Uterus (tissue), 4 donors: ENCODE measurements at places on chromosomes 3 and 15.

- no peak for DNase-seq
These were observed 21.8 kb upstream of the APEH start for GRCh38 chr3:49652218-49652902.

- DNase-seq, result no peak
These were observed 134.9 kb upstream of the ZBTB20 start for GRCh38 chr3:115281697-115282675.

DNA sequence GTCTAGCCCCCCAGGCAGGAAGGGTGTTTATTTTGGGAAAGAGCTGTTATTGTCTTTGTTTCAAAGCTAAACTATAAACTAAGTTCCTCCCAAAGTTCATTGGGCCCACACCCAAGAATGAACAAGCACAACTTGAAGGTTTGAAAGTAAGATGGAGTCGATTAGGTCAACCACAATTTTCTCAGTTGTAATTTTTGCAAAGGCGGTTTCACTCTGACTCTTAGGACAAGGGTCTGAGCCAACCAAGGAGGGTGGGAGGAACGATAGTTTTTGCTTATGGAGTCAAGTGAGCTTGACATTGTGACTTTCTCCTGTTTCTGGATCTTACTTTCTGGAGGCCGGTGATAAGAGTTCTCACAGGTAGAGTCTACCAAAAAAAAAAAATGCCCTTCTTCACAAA lies 5.8 kb upstream of the ZNF770 start:
- DNase-seq, result no peak

DNA sequence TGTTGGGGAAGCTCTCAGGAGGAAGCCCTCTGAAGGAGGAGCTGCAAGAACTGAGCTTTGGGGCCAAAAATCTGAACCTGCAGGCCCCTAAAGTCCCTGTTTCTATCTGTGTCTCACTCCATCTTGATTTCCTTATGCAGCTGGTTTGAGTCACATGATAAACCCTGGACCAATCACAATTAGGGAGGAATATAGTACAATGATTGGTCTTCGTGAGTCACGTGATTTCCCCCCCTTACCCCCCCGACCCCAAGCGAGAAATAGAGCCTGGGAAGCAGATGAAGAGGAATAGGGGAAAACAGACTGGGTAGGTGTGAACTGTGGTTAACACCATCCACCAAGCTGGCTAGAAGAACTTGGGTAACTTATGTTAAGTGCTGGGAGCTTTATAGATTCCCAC lies 12.9 kb downstream of the CRABP1 start:
- DNase-seq, result no peak

DNA sequence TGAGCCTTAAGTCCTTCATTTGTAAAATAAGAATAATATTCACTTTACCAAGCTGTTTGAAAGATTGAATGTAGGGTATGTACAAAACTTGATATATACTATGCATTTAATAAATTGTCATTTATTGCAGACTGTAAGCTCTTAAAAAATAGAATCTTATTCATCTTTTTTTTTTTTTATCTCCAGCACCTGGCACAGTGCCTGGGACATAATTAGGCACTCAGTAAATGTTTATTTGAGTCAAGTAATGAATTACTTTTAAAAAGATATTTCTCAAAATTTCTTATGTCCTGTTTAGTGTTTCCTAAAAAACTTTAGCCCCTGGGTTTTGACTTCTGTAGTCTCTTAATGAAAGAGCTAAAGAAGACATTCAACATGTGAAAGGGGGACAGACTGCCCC lies 71.7 kb downstream of the TOP2B start:
- DNase-seq, result no peak

DNA sequence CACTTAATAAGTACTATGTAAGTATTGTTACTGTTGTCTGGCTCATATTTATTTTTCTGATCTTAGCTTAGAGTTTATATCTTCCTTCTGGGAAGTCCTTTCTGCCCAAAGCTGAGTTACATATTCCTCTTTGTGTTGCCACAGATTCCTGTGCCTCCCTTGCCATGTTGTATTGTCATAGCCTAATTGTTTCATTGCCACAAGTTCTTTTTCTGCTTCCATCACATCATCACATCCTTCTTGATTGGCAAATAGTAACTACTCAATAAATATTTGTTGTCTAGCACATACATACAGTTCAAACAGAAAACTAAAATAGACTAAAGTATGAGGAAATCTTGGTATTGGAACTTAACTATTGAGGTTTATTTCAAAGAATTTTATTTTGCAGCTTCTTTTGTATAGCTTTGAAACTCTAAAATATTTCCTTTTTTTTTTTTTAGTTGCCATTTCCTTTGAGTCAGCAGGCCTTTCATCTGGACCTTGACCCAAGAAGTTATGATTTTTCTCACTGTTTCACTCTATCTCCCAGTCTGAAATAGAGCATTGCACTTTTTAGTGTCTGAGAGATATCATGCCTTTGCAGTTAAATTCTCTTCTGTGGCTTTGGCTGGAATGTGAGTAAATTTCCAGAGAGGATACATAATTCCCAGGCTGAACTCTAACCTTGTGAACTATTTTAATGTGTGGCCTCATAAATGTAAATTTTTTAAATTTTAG lies 98.2 kb downstream of the ZNF609 start:
- no peak for DNase-seq

GRCh38 chr15:43845421-43845820 lies 18.6 kb downstream of the WDR76 start:
- no peak for DNase-seq

DNA sequence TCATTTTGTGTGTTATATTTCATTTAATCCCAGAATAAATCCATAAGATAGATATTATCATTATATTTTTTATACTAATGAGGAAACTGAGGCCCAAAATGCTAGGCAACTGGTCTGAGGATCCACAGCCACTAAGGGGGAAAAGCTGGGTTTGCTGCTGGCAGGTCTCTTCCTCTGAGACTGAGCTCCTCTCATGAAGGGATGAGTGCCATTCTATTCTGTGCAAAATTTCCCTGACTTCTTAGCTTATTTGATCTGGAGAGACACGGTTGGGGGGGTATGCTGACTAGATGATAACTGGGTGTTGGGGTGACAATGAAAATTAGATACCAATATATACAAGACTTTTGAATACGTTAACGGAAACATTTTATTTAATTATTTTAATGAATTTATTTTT lies 1.9 kb downstream of the GCSAM start:
- DNase-seq, result no peak

- DNase-seq, result peak; percentile 51
These were observed 22.3 kb downstream of the RPSA start for GRCh38 chr3:39428745-39429201.

- no peak for DNase-seq
These were observed 253.3 kb downstream of the MBNL1 start for GRCh38 chr3:152522036-152522435.

GRCh38 chr3:118781232-118781631 lies 253.4 kb downstream of the IGSF11 start:
- DNase-seq, result no peak

DNA sequence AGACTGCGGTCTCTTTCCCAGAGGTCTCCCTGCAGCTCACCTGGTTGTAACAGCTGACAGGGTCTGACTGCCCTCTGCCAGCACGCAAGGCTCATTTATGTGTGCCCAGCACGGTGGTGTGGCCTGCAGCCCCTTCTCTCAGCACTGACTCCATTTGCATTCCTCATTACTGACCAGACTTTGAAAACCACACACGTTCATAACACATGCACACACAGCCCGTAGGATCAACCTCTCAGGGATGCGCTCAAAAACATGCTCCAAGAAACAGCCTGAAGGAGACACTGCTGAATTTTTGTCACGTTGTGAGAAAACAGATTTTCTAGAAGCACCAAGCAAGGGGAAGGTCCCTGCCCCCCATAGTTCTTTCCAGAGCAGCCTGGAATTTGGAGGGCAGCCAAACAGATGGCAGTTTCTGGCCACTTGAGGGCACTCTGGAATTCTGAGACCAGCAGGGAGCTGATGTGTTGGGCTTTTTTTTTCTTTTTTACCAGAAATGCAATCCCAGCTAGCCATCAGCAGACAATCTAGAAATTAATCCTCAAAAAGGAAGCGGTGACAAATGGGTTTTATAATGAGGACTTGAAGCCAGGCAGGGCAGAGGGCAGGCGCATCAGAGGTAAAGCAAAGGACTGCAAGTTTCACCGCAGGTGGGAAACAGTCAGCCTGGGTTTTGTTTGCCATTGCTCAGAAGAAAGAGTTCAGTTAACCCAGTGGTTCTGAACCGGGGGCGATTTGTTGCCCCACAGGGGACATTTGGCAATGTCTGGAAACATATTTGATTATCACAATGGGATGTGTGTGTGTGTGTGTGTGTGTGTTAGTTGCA lies 170.5 kb upstream of the PROK2 start:
- peak; percentile 79 for DNase-seq

DNA sequence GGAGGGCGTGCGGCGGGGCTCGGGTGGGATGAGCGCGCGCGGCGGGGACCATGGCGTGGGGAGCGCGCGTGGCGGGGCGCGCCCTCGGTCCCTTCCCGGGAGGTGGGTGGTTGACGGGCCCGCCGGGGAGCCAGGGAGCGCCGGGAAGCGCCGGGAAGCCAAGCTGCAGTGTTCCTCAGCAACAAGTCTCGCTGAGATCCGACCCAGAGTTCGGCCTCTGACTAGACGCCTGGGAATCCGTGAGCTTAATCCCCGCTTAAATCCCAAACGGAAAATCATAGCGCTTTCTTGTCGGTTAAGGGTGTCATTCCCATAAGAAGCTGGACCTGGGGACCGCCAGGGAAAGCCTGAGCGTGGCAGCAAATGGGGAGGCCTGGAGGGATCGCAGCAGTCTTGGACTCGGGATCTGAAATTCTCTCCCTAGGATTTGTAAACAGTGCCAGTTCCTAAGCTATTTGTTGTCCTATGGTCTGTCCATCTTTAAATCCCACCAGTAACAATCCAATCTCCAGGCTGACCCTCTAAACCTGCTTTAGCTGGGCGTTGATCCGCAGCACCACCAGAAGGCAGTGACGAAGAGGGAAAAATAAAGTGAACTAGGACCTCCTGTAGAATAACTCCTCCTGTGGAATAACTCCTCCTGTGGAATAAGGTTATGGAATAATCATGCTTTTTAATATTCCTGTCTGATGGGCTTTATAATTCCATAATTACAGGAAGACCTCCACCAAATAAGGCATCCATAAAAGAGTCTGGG lies 570 bp upstream of the NEDD4 start:
- no peak for DNase-seq

- DNase-seq, result no peak
These were observed 426.1 kb downstream of the IL5RA start for GRCh38 chr3:2684046-2684445.

- no peak for DNase-seq
These were observed 53.5 kb downstream of the WWTR1 start for GRCh38 chr3:149604125-149604875.

GRCh38 chr15:70270752-70271111 lies 173.0 kb upstream of the TLE3 start:
- no peak for DNase-seq

- no peak for DNase-seq
These were observed 628.5 kb downstream of the GBE1 start for GRCh38 chr3:81132995-81133394.

DNA sequence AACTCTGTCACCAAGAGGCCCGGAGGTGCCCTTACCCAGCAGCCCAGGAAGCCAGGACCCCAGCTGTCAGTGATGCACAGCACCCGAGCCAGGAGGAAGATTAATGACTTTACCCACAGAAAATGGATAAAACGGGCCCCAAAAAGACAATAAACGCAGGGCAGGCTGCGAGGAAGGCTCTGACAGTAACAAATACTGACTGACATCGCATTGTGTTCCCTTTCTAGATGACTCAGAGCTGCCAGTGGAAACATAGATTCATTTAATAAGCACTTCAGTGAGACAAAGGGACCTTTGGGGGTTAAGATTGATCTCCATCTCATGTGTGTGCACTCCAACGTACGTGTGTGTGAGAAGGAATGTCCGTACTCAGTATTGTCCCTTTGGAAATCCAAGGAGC lies 225.3 kb upstream of the PPP2R3A start:
- DNase-seq, result no peak

DNA sequence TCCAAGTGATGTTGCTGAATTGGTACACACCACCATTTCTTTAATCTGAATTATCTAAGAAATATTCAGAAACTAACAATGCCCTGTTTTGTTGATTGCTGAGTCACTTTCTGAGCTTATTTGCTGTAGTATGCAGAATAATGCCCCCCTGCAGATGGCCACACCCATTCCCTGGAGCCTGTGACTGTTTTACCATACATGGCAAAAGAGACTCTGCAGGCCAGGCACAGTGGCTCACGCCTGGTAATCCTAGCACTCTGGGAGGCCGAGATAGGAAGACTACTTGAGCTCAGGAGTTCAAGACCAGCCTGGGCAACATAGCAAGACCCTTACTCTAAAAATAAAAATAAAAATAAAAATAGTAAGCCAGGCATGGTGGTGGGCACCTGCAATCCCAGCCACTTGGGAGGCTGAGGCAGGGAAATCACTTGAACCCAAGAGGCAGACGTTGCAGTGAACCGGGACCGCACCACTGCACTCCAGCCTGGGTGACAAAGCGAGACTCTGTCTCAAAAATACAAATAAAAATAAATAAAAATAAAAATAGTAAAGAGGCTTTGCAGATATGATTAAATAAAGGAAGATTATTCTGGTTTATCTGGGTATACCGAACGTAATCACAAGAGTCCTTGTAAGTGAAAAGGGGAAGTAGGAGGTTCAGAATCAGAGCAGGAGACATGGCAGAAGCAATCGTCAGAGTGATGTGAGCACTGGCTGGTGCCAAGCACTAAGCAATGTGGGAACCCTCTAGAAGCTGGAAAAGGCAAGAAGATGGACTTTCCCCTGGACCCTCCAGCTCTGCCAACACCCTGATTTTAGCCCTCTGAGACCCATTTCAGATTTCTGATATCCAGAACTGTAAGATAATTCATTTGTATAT lies 19.0 kb downstream of the PCYT1A start:
- DNase-seq, result no peak

DNA sequence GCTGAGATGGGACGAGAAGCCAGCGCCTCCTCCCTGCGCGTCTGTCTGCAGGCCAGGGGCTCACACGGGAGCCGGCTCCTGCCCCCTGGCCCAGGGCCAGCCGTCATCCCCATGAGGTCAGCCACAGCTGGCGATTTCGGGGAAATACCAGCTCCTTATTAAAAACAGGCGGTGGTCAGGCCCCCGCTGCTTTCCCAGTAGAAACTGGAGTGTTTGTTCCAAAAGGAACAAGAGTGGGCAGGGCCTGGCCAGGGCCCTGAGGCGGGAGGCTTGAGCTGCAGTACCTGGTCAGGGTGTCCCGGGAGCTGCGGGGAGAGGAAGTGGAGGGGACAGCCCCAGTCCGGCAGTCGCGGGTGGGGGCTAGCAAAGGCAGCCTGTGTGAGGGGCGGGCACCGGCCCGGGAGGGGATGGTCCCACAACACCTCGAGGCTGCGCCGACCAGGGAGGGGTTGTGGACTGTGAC lies 17.8 kb downstream of the MYL3 start:
- DNase-seq, result peak; percentile 85

DNA sequence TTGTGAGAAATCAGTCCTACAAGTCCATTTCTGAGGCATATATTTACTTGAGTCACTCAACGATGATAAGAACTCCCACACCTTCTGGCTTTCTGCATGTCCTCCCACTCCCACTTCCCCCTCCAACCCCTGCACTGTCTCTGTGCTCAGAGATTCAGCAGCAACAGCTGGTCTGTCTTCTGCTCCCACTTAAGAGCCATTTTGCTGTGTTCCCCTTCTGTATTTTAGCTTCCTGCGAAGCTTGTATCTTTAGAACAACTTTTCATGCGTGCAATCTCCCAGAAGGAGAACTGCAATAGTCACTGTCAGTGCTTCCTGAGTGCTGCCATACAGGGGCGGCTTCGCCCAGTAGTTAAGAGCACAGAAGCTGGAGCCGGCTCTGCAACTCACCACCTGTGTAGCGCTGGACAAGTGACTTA lies 90.0 kb upstream of the SPATA12 start:
- DNase-seq, result no peak

- no peak for DNase-seq
These were observed 163.8 kb upstream of the CDIN1 start for GRCh38 chr15:36415643-36416042.
